ENCODE measurements at places on chromosomes 11 and 22. TPM values are rescaled to one million over a fixed set of nuclear protein-coding genes. Genes with fewer than 3 reads are reported as not detected.

DNA sequence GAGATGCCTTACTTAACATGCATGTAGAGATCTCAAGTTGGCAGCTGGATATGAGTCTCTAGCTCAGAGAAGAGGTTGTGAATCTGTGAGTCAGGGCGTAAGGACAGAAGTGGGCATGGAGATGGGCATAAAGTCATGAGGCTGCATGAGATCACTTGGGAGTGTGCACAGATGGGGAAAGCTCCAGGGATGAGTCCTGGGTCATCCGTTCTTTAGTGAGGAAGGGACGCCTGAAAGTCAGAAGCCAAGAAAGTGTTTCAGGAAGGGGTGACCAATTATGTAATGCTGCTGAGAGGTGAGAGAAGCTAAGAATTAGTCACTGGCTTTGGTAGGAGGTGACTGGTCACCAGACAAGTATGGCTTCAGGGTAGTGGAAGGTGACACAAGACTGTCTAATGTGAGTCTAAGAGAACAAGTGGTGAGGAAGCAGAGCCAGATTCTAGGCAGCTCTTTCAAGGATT lies 6.7 kb downstream of the ACP2 start:
- DNase-seq = no peak

GRCh38 chr22:19169002-19169946 lies 9.3 kb downstream of the SLC25A1 start:
- DNase-seq = no peak

GRCh38 chr11:44094260-44094868 lies 1.1 kb upstream of the EXT2 start:
- DNase-seq = peak; percentile 29

- DNase-seq = no peak
These were observed 262.3 kb upstream of the CADM1 start for GRCh38 chr11:115766561-115766960.

HEPHL1 gene
- total RNA-seq = not detected

LDHAL6A gene
- total RNA-seq = not detected

SCGB1A1 gene
- total RNA-seq = not detected

SMIM38 gene
- total RNA-seq = 2.2 TPM

TKFC gene
- 59.8 TPM for total RNA-seq

DNA sequence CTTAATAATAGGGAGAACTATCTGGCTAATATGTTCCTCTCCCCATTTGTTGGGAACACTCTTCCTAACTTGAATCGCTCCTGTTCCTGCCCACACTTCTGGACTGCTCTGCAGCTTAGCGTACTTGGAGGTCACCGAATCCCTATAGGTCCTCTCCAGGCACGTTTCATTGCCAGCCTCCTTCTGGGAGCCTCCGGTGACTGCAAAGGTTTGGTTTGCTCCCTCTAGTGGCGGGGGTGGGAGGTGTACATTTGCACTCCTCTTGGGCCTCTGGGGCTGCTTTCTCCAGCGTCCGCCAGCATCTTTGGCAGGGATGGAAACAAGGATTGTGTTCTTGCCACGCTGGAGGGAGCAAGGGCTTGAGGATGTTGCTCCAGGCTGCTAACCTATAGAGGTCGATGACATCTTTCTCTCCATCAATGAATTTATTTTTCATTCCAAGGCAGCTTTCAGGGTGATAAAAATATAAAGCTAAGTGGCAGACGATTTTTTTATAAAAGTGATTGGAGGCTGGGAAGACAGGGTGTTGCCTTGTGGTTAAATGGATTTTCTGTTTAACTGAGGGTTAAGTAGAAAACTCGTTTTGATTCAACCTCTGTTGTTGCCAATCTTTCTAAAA lies 48.7 kb downstream of the TSPAN18 start:
- peak; percentile 37 for DNase-seq

TBX1 gene
- total RNA-seq = not detected

GRCh38 chr22:34709641-34710040 lies 356.3 kb upstream of the ISX start:
- DNase-seq = no peak

BRSK2 gene
- 0.11 TPM for total RNA-seq

ZW10 gene
- total RNA-seq = 15.5 TPM

CNTF gene
- total RNA-seq = 3.2 TPM

GRCh38 chr11:12189543-12190235 lies 79.3 kb downstream of the MICAL2 start:
- DNase-seq = no peak

OSM gene
- total RNA-seq = 1.0 TPM

ZNF214 gene
- not detected for total RNA-seq

DNA sequence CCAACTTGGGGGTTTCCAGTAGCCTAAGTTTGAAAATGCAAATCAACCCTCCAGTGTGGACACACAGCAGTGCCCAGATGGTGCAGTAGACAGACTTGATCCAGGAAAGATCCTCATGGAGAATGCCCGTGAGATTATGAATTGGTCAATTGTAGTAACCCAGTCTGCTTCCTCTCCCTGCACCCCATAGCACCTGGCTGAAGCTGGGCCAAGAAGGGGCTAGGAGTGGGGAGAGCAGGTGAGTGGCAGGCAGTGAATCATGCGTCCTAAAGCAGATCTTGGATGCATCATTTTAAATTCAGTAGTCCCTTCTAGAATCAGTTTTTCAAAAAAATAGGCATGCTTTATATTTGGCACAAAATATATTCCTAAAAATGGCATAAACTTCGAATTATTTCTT lies 52.2 kb downstream of the CYB5R2 start:
- DNase-seq = no peak

GRCh38 chr11:118212131-118212725 lies 12.6 kb downstream of the JAML start:
- DNase-seq = no peak

DNA sequence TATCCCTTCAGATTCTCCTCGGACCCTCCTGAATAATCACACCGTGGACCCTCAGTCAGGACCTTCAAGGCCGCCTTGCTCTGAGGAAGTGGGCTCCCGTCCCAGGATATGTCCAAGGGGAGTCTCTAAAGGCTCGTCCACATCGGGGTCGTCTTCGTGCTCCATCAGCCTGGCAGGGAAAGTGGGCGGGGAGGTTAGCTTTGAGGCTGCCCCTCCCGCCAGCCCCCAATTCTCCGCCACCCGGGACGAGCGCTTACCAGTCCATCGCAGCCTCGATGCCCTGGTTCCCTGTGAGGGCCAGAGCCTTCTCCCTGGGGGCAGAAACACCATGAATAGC lies 472 bp downstream of the UBXN1 start:
- no peak for DNase-seq

DNA sequence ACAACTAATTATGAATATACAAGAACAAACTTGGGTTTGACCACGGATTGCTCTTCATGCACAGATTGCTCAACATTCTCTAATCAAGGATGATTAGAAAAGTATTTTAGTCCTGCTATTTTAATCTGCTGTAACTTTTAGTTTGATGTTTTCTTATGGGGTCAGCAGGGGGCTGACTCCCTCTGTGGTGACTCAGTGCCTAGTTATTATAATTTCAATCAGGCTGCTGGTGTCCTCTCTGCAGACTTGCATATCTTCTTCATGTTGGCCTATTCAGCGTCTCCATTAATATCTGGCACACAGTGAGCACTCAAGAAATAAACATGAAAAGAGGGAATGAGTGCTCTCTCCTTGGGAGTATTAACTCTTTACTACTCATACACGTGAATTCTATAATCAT lies 223.8 kb upstream of the DDI1 start:
- no peak for DNase-seq

DNA sequence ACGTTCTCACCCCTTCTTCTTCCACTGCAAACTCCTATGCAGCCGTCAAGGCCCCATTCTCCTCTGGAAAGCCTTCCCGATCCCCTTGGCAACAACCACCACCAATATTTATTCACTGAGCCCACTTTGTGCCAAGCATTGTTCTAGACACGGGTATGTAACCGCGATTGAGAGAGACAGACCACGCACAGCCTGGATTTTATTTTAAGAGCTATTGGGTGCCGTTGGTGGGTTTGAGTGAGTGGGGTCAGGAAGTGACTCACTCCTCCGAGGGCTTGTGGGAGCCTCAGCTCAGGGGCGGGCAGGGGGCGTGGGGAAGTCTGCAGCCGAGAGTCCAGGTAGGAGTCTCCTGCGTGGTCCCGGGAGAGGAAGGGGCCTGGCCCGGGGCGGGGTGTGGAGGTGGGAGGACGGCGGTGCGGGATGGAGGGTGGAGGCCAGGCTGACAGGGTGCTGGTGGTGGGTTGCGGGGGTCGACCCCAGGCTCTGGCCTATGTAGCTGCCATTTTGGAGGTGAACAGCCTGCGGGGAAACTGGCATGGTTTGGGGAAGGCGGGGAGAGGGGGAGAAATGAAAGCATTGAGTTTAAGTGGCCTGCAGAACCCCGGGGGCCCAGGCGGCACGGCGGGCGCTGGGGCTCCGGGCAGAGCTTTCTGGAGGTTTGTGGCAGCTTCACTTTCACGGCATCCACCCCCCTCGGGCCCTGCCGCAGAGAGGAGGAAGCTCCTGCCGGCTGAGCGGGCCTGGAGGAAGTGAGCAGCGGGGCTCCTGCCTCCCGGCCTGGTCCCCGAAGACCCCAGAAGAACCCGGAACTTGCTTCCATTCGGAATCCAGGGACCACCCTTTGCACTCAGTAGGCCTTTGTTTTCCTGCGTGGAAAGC lies 547 bp downstream of the PARVG start:
- peak; percentile 62 for DNase-seq

DNA sequence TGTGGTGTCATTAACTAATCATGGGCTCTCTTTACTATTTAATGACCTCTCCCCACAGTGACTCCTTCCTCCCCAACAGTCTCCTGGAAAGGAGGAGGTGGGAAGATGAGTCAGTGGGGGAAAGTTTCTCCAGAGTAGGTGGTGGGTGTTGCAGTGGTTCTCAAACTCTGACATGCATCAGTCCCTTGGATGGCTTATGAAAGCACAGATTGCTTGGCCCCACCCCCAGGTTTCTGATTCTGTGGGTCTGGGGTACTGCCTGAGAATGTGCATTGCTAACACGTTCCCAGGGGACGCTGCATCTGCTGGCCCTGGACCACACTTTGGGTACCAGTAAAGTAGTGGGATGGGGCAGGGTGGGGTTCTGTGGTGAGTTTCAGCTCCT lies 9.8 kb downstream of the CD82 start:
- DNase-seq = no peak

PRG3 gene
- total RNA-seq = not detected

DNA sequence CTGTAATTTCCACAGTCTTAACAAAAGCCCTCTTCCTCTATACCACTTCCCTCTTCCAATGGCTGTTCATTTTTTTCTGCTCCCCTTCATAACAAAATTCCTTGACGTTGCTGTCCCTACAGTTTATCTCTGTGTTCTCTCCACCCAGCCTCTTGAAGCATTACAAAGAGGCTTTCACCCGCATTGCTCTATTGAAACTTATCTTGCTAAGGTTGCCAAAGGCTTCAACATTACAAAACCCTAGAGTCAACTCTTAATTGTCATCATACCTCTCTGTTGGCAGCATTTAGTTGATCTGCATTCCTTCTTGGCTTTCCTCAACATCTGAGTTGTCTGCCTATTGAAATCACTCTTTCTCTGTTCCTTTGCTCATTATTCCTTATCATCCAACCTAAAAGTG lies 1055.7 kb downstream of the JRKL start:
- DNase-seq = no peak

DNA sequence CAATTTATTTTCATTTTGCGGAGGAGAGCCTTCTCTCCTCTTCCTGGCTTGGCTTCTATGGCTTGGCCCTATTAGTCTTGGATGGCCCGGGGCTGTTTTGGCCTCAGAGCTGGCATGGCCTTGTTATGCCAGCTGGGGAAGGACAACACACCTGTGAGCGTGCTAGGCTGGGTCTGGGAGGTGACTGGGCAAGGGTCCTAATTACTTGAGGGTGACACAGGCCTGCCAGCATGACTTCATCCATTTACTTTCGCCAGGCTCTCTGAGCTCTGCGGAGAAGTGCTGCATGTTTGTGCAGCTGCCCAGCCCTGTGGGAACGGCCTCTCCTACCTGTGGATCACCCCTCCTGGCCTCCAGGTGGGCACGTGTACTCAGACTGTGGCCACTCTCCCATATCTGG lies 153.6 kb downstream of the SNX19 start:
- no peak for DNase-seq

CLDN5 gene
- total RNA-seq = not detected

- no peak for DNase-seq
These were observed 2.4 kb downstream of the GAS2L1 start for GRCh38 chr22:29308791-29309262.

Measured in activated B cell treated with CpG ODN at 0.5 μM for 24 hours (primary cell).